NCI-H2171 treated with DMSO at 0.1 percent for 48 hours (cell line): ENCODE measurements at places on chromosomes 2 and 18.

DNA sequence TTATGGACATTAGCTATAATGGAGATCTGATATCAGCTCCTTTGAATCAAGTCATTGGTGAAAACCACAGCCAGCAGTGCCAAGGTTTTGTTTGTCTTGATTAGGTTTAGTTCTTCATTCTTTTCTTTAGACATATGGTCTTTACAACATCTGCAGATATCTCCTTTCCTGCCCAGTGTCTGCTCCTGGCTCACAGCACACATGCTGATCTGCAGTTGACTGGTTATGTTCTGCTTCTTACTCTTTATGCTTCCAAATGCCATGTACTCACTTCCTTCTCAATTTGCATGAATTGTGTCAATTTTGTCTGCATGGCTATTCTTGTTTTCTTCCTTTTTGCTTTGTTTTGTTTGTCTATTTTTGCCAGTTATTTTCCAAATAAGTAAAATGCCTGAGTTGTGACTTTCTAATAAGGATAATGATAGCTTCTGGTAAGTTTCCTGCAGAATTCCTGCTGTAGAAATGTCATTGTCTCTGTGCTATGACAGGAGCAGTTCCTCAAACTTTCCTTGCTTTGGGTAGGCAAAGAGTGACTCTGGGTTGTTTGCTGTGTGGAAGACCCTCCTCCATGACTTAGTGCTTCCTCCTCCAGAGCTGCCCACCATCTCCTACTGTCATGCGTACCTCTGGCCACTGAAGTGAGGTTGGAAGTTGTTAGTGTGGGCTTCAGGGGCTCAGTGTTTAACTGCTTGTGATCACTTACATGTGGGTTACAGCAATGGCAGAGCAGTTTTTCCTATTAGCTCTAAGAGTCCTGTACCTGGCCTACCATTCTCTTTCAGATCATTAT, 8.2 kb downstream of the ARHGAP25 start:
- DNase-seq, result peak; percentile 27

DNA sequence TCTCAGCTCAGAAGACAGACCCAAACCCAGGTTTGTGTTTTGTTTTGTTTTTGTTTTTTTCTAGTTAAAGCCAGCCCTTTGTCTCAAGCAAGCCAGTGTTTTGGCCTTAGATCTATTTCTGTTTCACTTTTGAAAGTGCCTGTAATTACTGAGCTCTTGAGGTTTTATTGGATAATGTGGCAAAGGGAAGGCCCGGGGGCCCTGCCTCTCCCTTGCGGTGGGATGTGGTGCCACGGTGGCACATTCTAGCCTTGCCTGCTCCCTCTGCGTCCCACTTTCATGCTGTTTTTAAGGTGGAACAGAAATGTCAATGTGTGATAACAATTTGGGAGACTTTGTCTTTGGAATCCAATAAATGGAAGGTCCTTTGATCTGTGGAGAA, 2.5 kb downstream of the HPCAL1 start:
- no peak for DNase-seq

DNA sequence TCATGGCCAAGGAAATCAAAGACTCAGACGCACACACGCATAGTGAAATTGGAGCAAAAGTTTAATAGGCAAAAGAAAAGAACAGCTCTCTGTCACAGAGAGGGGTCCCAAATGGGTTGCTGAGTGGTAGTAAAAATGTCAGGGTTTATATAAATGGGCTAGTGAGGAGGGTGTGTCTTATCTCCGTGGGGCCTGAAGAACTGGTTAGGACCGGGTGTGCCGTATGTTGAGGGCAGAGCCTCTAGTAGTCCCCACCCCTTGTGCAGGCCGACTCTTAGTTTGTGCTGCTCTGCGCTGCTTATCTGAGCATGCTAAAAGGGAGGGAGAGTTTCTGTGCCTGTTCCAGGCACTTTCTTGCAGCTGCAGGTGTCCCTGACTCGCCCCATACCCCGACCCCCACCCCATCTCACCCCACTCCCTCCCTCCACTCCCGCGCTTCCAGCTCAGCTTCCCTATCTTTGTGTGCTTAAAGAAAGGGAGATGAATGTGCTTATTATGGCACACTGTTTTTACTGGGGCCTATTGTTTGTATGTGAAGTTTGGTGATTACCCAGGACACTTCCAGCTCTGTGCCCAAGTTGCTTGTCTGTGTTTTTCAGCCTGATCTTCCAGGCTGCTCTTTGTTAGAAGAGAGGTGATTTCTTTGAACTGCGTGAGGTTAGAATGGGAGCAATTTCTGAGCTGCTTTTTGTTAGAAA, 167.4 kb downstream of the SPAG16 start:
- DNase-seq, result no peak

GRCh38 chr2:231683292-231684235, 24.8 kb upstream of the PTMA start:
- peak; percentile 80 for DNase-seq

GRCh38 chr2:229401171-229401865, 130.2 kb upstream of the PID1 start:
- no peak for DNase-seq

GRCh38 chr2:28344756-28345373, 47.8 kb upstream of the FOSL2 start:
- DNase-seq, result no peak

DNA sequence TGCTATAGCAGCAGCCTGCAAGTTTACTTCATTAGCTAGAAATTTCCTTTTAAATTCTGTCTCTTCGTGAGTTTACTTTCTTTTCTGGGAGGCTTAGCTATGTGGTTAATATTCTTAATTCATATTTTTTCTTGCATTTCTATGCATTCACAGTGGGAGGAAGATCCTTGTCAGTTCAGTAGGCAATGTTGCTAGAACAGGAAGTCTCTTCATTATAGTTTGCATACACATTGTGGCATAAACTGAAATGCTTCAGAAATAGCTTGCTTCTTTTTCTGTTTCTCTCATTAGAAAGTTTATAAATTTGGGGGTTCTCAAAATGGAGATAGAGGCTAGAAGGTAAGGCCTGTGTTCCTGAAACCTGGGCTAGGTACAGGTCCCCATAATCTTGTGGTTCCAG, 8.1 kb upstream of the ARHGAP15 start:
- no peak for DNase-seq

GRCh38 chr2:102336502-102336945, 19.1 kb upstream of the IL18R1 start:
- no peak for DNase-seq

DNA sequence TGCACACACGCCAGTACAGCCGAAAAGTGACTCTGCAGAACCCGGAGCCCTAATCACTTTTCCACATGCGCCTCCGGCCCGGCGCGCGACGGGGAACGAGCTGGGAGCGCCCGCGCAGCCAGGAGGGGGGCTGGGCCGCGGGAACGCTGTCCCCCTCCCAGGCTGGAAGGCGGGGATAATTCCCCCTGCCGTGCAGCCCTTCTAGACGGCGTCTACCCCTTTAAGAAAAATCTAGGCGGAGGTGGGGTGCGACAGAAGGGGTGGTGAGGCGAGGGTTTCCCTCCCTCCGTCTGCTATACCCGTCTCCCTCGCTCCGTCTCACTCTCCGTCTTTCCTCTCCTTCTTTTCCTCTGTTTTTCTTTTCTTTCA, 2.4 kb downstream of the CYP26B1 start:
- DNase-seq, result peak; percentile 84
